ENCODE measurements at places on chromosomes 4 and X.

DNA sequence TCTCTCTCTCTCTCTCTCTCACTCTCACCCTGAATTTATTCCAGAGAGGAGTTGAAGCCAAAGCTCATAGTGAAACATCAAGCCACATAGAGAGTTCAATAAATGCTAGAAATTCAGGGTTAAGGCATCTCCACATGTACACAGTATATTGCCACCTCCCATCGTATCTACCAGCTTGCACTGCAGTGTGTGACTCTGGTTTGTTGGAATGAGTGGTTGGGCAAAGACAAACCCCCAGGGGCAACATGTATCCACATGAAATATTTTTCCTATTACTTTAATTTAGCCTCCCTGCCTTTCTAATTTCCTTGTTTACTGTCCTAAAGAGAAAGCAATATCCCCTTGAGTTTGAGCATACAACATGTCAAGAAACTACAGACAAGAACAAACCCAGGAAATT is 247.3 kb downstream of the SPATA18 start:
- DNase-seq, result no peak

DNA sequence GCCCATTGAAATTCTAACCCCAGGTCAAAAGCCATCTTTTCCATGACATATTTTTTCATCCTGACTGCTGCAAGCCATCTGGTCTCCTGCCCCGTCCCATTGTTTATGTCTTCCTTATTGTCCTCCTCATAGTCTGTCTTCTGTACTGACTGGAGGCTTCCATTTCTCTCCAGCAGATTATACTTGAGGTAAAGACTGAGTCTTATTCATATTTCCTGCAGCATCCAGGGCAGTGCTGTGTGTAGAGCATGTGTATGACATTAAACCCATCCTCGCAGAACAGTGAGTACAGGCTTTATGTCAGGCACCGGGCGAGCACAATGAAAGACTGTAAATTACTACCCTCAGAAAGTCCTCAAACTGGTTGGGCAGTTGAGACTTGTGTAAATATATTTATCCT is 275.1 kb downstream of the C4orf33 start:
- no peak for DNase-seq

GRCh38 chr4:57119054-57119651 is 9.0 kb upstream of the IGFBP7 start:
- DNase-seq, result no peak

- DNase-seq, result no peak
These were observed 111.6 kb downstream of the APOOL start for GRCh38 chrX:85115252-85115651.

DNA sequence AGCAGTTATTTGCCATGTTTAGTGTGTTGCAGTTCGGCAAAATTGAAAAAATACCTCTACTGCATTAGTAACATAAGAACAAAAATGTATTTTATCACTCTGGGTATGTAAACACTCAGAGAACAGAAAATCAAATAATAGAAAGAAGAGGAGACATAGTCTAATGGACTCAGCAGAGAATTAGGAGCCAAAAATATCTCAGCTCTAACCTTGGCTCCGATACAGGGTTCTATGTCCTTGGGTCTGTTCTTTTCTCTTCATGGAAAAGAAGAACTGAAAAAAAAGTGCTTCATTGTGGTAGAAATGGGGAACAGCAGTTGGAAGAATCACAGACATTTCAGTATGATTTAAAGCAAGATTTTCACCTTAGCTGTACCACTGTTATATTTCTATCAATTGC is 240.5 kb upstream of the CXXC4 start:
- DNase-seq, result no peak

GRCh38 chr4:3267576-3268394 is 18.8 kb downstream of the MSANTD1 start:
- DNase-seq, result no peak

GRCh38 chrX:49192722-49193328 is 6.7 kb upstream of the PRICKLE3 start:
- DNase-seq, result no peak

DNA sequence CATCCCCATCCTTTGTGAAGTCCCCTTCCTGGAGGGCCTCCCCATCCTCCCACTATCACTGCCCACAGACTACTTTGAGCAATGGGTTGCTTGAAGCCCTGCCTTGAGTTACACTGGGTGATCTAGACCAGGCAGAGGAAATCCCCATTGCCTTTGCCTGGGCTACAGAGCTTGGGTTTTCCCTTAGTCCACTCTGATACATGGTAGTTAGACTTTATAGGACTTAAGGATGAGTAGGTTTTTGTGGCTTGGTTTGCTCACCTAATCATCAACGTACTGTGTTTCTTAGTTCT is 56.6 kb downstream of the TMEM131L start:
- no peak for DNase-seq

- DNase-seq, result no peak
These were observed 47.1 kb upstream of the TSPAN7 start for GRCh38 chrX:38514016-38514854.

DNA sequence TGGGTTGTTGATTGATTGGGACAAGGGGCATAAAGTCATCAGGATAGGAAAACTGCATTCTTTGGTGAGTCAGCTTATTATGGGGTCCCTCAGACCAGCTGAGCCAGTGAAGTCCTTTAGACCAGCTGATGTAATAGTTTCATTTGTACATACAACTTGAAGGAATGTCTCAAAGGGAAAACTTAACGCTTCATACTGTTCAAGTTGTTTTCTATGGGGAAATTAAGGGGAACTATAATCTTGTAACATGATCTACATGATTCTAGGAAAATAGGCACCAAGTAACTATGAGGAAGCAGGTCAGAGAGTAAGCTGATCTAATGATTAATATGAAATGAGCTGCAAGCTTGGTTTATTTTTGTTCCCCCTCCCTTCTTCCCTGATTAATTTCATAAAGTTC is 175.1 kb upstream of the GRID2 start:
- no peak for DNase-seq

- no peak for DNase-seq
These were observed 98.1 kb downstream of the CNOT6L start for GRCh38 chr4:77721073-77721472.

GRCh38 chrX:110703641-110704040 is 92.0 kb downstream of the CHRDL1 start:
- no peak for DNase-seq

GRCh38 chr4:146143888-146144287 is 31.6 kb upstream of the LSM6 start:
- no peak for DNase-seq
